ENCODE measurements at places on chromosomes 16 and 17. TPM values are rescaled to one million over a fixed set of nuclear protein-coding genes. Genes with fewer than 3 reads are reported as not detected.

PITPNM3 gene
- total RNA-seq: 2.1 TPM

NPIPA5 gene
- 9.1 TPM for total RNA-seq

ZNF19 gene
- 3.3 TPM for total RNA-seq

COG7 gene
- 22.6 TPM for total RNA-seq

TOX3 gene
- 17.6 TPM for total RNA-seq

FBXW10 gene
- total RNA-seq: not detected

HS3ST4 gene
- 5.4 TPM for total RNA-seq

FBXO31 gene
- total RNA-seq: 22.6 TPM

MRPL12 gene
- total RNA-seq: 139 TPM

KRTAP9-4 gene
- not detected for total RNA-seq

CTDNEP1 gene
- total RNA-seq: 126 TPM

GRCh38 chr17:42518046-42518754, 17.8 kb upstream of the NAGLU start:
- peaks cover 4% of the 10 kb centered on the region for H3K27me3 ChIP-seq
- H3K4me1 ChIP-seq: peaks cover 19% of the 10 kb centered on the region
- H3K36me3 ChIP-seq: peaks cover 9% of the 10 kb centered on the region
- H3K4me3 ChIP-seq: no peak overlapping the region

GRCh38 chr16:4275861-4276260, 3.0 kb upstream of the TFAP4 start:
- H3K27me3 ChIP-seq: peaks cover 3% of the 10 kb centered on the region
- H3K36me3 ChIP-seq: peaks cover 3% of the 10 kb centered on the region
- H3K4me1 ChIP-seq: peaks cover 8% of the 10 kb centered on the region
- H3K27ac ChIP-seq: 0 out of 2 replicates have a peak overlapping the region, but pooled peaks have one; percentile 41
- H3K4me3 ChIP-seq: no peak overlapping the region

DNA sequence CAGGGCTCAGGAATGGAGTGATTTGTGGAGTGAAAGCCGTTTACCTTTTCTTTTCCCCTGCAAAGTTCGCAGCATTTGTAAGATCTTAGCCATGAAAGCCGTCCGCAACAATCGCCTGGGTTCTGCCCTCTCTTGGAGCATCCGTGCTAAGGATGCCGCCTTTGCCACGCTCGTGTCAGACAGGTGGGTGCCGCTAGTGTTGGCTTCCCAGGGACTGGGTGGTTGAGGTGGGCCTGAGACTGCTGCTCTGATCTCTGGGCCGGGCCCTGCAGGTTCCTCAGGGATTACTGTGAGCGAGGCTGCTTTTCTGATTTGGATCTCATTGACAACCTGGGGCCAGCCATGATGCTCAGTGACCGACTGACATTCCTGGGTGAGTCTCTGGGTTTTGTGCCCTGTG, 27.3 kb downstream of the NUP85 start:
- H3K4me1 ChIP-seq: no peaks in the 10 kb centered on the region
- no peak overlapping the region for H3K4me3 ChIP-seq

DNA sequence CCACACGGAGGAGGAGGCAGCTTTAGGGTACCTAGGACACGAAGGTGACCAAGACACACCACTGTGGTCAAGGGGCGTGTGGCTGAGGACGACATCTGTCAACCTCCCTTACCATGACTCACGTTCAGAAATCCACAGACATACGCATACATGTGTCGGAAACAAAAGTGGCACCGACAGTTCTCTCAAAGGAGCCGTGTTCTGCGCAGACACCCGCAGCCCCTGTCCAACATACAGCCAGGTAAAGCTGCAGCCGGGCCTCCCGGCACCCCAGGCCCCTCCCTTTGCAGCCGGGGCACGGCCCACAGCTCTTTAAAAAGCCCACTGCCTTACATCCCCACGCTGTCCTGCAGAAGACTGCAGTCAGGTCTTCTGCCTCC, 40.5 kb upstream of the KLHDC4 start:
- no peaks in the 10 kb centered on the region for H3K36me3 ChIP-seq
- no peak for DNase-seq
- no peaks in the 10 kb centered on the region for H3K27me3 ChIP-seq
- peaks cover 4% of the 10 kb centered on the region for H3K4me1 ChIP-seq
- no peak overlapping the region for H3K27ac ChIP-seq

DNA sequence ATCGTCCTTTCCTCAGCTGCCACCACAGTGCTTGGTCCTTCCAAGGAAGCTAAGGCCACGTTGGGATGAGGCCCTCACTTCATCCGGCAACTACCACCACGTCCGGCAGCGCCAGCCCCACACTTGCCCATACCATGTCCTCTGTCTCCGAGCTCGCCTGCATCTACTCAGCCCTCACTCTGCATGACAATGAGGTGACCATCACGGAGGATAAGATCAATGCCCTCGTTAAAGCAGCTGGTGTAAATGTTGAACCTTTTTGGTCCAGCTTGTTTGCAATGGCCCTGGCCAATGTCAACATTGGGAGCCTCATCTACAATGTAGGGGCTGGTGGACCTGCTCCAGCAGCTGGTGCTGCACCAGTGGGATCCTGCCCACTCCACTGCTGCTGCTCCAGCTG, 44.9 kb downstream of the TTC19 start:
- peak overlapping the region; percentile 30 for H3K4me3 ChIP-seq
- no peaks in the 10 kb centered on the region for H3K27me3 ChIP-seq
- peak overlapping the region; percentile 75 for H3K27ac ChIP-seq
- H3K36me3 ChIP-seq: peaks cover 55% of the 10 kb centered on the region
- peak; percentile 23 for DNase-seq

DNA sequence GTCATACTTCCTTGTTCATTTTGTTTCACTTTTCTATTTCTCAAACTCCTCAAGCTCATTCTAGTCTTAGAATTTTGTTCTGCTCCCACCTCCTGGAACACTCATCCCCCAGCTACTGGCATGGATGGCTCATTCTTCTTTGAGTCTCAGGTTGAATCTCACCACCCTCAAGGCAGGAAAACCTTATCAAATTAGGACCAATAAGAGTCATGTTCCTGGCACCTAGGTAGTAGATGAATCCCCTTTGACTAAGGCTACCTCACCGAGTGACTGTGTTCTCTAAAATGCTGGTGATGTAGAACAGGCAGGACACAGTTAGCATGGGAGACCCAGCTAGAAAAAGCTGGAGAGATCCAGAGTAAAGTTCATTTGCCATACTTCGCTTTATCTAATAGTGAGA, 1050.8 kb upstream of the EEF2KMT start:
- H3K27me3 ChIP-seq: peaks cover 6% of the 10 kb centered on the region
- DNase-seq: no peak
- peaks cover 76% of the 10 kb centered on the region for H3K36me3 ChIP-seq
- no peak overlapping the region for H3K27ac ChIP-seq
- no peaks in the 10 kb centered on the region for H3K4me1 ChIP-seq
- H3K4me3 ChIP-seq: no peak overlapping the region

GRCh38 chr17:76492123-76492988, 8.9 kb downstream of the RHBDF2 start:
- no peak overlapping the region for H3K4me3 ChIP-seq
- DNase-seq: no peak
- peaks cover 6% of the 10 kb centered on the region for H3K36me3 ChIP-seq

GRCh38 chr17:65292430-65292829, 155.3 kb downstream of the RGS9 start:
- peaks cover 8% of the 10 kb centered on the region for H3K27me3 ChIP-seq
- peaks cover 34% of the 10 kb centered on the region for H3K4me1 ChIP-seq
- H3K4me3 ChIP-seq: no peak overlapping the region
- no peak for DNase-seq
- H3K27ac ChIP-seq: no peak overlapping the region

DNA sequence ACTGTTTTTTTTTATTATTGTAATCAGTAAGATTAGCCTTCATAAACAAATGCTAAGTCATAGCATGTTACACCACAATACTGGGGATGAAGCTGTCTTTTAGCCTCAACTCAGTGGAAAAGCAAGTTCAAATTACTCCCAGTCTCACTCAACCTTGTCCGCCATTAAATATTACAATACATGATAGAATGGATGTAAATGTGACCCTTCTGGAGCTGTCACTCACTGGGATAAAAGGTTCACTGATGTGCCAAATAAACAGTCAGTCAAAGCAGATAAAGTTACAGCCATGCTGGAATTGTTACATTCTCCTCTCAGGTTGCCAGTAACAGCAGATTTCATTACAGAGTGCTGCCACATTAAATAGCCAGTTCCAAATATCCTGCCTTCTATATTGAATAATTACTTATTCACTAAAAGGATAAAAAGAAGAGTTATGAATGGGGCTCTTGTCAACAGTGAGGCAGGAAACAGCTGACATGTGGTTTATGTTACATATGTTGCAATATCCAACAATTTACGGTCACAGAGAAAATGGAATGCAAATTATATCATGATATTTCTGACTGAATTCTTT, 53.4 kb downstream of the BRIP1 start:
- H3K27me3 ChIP-seq: no peaks in the 10 kb centered on the region
- peaks cover 4% of the 10 kb centered on the region for H3K4me1 ChIP-seq
- DNase-seq: no peak
- H3K27ac ChIP-seq: no peak overlapping the region
- H3K36me3 ChIP-seq: no peaks in the 10 kb centered on the region

DNA sequence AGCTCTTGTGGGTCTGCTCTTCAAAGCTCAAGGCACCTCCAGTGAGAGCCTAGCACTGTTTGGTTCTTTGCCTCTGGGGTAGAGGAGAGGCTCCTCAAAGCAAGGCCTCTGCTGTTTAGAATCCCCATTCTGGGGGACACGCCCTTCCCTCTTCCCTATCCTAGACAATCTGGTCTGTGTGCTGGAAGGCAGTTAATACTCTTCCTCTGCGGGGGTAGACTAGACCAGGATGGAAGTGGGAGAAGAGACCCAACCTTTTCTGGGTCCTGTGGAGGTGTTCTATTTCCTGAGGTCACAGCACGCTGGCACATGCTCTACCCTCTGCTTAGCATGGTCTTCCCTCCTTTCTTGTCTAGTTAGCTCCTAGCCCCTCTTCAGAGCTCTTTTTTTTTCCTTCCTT, 7.7 kb downstream of the ERAL1 start:
- H3K36me3 ChIP-seq: peaks cover 24% of the 10 kb centered on the region
- H3K4me3 ChIP-seq: no peak overlapping the region
- H3K27me3 ChIP-seq: peaks cover under 1% of the 10 kb centered on the region

GRCh38 chr16:88331989-88332920, 50.5 kb upstream of the ZNF469 start:
- H3K4me1 ChIP-seq: no peaks in the 10 kb centered on the region
- H3K36me3 ChIP-seq: peaks cover 14% of the 10 kb centered on the region
- DNase-seq: no peak
- H3K27ac ChIP-seq: no peak overlapping the region

- H3K4me1 ChIP-seq: peaks cover 20% of the 10 kb centered on the region
- DNase-seq: no peak
- no peak overlapping the region for H3K4me3 ChIP-seq
- peak overlapping the region; percentile 27 for H3K27ac ChIP-seq
- H3K36me3 ChIP-seq: peaks cover 7% of the 10 kb centered on the region
- no peaks in the 10 kb centered on the region for H3K27me3 ChIP-seq
Measured at GRCh38 chr17:67574658-67575293, 143.0 kb upstream of the NOL11 start.

DNA sequence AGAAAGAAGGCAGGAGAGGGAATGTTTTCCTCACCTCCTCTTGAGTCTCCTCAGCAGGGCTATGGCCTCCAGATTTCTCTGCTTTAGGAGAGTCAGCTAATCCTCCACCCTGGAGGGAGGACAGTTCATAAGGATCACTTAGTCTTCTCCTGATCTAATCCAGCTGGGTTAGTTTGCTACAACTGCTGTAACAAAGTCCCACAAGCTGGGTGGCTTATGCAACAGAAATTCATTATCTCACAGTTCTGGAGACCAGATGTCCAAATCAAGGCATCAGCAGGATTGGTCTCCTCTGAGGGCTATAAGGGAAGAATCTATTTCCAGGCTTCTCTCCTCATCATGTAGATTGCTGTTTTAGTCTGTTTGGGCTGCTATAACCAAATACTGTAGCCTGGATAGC, 40.6 kb upstream of the XYLT1 start:
- DNase-seq: no peak
- H3K27me3 ChIP-seq: peaks cover 8% of the 10 kb centered on the region
- H3K4me1 ChIP-seq: no peaks in the 10 kb centered on the region
- no peak overlapping the region for H3K27ac ChIP-seq
- peaks cover 24% of the 10 kb centered on the region for H3K36me3 ChIP-seq
- no peak overlapping the region for H3K4me3 ChIP-seq

DNA sequence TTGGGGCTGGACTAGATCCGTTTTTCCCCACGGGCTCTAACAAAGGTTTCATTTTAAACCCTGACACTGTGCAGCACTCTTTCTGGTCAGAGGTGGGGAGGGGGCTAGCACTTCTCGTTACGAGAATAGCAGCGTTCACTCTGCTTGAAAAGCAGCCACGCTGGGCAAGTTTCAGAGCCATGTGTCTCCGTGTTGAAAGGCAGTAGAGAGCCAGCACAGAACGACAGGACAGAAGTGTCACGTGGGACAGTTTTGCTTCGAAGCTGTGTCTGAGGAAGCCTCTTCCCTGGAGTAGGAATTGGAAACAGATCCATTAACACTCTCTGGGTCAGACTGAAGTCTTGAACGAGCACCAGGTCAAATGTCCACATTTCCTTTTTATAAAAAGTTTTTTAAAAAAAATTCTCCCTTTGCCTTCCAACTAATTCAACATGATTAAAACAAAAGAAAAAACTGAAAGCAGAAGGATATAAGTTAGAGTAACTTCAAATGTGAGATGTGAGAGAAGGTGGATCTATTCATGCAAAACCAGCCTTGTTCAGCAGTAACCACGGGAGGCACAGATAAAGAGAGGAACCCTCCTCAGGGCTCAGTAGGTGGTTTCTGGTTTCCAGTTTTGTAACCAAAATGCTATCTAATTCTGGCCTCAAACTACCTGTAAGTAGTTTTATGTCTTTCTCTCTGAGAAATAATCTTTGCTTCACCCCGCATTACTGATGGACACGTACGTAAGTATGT, 65.0 kb downstream of the SMG6 start:
- no peak overlapping the region for H3K4me3 ChIP-seq
- peaks cover 9% of the 10 kb centered on the region for H3K36me3 ChIP-seq
- 0 out of 2 replicates have a peak overlapping the region, but pooled peaks have one; percentile 52 for H3K27ac ChIP-seq
- no peaks in the 10 kb centered on the region for H3K27me3 ChIP-seq
- DNase-seq: no peak
- no peaks in the 10 kb centered on the region for H3K4me1 ChIP-seq

Measured in WTC11 (cell line).